Fibroblast of gingiva (primary cell): ENCODE measurements at places on chromosomes 11 and 22.

DNA sequence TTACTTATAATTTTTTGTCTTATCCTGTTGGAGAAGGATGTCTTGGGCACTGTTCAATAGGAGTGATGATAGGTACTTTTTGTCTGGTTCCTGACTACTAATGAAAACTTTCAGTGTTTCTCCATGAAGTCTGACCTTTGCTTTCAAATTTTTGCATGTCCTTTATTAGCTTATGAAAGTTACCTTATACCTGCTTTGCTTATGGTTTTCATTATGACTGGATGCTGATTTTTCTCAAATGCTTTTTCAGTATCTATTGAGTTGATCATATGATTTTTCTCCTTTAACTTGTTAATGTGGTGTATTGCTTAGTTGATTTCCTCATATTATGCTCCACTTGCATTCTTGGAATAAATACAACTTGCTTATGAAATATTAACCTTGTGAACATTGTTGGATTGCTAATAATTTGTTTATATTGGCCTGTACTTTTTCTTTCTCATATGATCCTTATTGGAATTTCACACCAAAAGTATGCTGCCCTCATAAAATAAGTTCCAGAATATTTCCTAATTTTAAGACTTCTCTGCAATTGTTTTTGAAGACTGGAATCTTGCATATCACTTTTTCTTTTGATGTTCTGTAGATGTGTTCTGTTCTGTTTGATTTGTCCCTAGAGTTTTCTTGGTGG is 85.0 kb upstream of the SC5D start:
- DNase-seq = peak; percentile 63

- peak; percentile 41 for DNase-seq
Observed at GRCh38 chr11:59802639-59803176, 7.9 kb downstream of the MRPL16 start.

GRCh38 chr11:10623797-10624761 is 55.6 kb upstream of the LYVE1 start:
- DNase-seq = no peak

DNA sequence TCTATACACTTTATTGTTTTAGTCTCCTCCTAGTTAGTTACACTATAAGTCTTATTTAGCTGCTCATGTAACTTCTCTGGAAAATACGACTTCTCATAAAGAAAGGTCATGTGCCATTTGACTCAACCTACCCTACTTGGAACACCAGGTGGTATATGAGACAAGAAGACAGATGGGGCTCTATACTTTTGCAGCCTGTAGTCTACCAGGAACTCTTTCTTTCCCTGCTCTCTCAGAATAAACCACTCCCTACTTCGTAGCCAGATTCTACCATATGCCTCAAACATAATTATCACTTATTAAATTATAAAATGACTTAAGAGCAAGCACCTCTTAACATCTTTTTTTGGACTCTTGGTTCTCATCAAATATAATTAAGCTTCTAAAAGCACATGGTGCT is 38.5 kb upstream of the RAPSN start:
- DNase-seq = no peak

- no peak for DNase-seq
Observed at GRCh38 chr11:44342616-44343015, 32.7 kb upstream of the ALX4 start.
